Activated CD4-positive, alpha-beta T cell treated with anti-CD3 and anti-CD28 coated beads, Interleukin-2, amount 10 ng/mL, durations not matched to agents 24 days and 14 days (primary cell): ENCODE measurements at places on chromosomes 2 and 18. TPM values are rescaled to one million over a fixed set of nuclear protein-coding genes. Genes with fewer than 3 reads are reported as not detected.

DNA sequence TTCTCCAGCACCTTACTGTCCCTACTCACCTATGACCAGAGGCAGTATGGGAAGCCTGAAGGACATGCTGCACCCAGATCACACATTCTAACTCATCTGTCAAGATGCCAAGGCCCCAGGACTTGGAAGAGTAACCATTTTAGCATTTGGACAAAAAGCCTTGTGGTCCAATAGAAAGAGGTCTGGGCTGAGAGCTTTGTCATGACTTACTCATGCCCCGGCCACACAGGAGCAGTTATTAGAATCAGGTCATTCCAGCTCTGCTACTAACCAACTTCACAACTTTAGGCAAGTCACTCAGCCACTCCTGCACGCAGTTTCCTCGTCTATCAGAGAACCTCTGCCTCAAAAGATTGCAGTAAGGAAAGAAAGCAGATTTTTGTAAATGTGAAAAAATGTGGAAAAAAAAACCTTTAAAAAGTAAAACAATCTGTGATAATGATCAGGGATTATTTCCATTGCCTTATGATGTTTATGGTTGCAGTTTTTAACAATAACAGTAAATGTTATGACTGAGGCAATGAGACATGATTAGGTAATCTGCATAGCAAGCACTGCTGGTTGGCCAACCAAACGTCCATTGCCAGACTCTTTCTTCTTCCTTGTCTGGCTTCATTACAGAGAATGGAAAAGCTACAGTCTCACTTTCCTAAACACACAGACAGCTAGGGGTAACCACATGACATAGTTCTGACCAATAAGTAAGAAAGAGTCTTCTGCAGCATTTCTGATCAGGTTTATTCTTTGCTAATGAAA is 255.4 kb upstream of the CHAC2 start:
- no peaks in the 10 kb centered on the region for H3K27me3 ChIP-seq
- H3K27ac ChIP-seq: no peak overlapping the region
- DNase-seq: no peak
- no peaks in the 10 kb centered on the region for H3K4me1 ChIP-seq
- no peaks in the 10 kb centered on the region for H3K36me3 ChIP-seq

Gene NEURL3
- total RNA-seq: 1.0 and 1.2 TPM in 2 replicates

DNA sequence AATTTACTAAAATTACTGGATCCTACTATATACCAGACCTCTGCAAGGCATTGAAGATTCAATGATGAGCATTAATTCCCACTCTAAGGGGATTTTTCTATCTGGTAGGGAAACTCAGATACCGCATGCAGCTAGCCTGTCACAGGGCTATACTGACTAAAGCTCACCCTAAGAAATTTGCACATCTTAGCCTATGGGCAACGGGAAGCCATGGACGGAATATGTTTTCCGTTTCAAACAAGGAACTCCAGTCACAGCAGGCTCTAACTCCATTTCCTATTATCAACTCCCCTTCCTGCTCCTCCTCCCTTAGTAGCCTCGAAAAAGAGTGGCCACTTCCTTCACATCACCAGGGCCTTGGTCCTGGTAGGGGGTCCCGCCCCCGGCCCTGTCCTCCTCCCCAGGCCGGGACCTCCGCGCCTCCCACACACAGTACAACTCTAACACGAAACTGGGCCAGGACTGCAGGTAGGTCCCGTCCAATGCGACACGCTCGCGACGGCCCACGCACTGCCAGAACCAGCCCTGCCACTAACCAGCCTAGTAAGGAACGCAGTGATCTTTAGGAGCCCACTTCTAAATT is 659 bp upstream of the COX5B start:
- no peak for DNase-seq
- H3K27ac ChIP-seq: peak overlapping the region; percentile 96
- H3K36me3 ChIP-seq: peaks cover 28% of the 10 kb centered on the region
- H3K4me3 ChIP-seq: peak overlapping the region; percentile 94

GRCh38 chr2:62195421-62196277 is at the start of gene B3GNT2:
B3GNT2 (plus strand) TSS chr2:62196115; CDS start chr2:62222221, 26,106 bp downstream.
- peaks cover 7% of the 10 kb centered on the region for H3K36me3 ChIP-seq
- peak within 1 kb of the TSS; percentile 89 for H3K4me3 ChIP-seq
- peak within 1 kb of the TSS; percentile 92 for H3K27ac ChIP-seq
- H3K4me1 ChIP-seq: peaks cover 34% of the 10 kb centered on the region
- peak; percentile 94 for DNase-seq

DNA sequence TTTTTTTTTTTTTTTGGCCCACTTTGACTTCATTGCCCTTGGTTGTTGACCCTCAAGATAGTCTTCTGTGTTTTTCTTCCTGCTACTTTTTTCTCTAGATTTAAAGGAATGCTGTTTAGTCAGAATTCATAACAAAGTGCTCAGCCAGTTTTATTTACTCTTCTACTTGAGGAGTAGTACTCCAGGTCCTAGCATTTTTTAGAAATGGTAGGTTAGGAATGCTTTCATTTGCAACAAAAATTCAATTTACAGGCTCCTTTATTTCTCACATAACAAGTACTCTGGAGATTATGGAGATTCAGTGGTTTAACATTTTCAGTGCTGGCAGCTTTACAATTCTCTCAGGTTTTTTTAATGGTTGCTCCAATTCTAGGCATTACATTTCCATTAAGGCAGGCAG is 58.2 kb downstream of the KIAA1328 start:
- no peaks in the 10 kb centered on the region for H3K27me3 ChIP-seq
- H3K36me3 ChIP-seq: peaks cover 1% of the 10 kb centered on the region
- no peak overlapping the region for H3K4me3 ChIP-seq
- no peak for DNase-seq
- H3K4me1 ChIP-seq: peaks cover 4% of the 10 kb centered on the region

DNA sequence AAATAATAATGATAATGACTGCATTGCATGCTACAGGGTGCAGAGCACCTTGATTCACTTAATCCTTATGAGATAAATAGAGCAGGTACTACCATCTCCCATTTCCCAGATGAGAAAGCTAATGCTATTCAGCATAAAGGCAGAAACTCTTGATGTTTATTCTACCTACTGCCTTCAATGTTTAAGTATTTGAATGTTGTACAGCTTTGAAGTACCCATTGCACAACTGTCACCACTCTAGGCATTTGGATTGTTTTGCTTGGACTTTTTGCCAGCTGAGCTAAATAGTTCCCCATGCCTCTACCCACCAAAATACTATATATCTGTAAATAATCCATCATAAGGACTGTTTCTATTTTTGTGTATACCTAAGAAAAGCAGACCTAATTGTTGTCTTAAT is 7.7 kb upstream of the MXD1 start:
- H3K27ac ChIP-seq: no peak overlapping the region
- H3K27me3 ChIP-seq: no peaks in the 10 kb centered on the region
- peaks cover 19% of the 10 kb centered on the region for H3K4me1 ChIP-seq
- H3K4me3 ChIP-seq: no peak overlapping the region
- peak; percentile 40 for DNase-seq

DNA sequence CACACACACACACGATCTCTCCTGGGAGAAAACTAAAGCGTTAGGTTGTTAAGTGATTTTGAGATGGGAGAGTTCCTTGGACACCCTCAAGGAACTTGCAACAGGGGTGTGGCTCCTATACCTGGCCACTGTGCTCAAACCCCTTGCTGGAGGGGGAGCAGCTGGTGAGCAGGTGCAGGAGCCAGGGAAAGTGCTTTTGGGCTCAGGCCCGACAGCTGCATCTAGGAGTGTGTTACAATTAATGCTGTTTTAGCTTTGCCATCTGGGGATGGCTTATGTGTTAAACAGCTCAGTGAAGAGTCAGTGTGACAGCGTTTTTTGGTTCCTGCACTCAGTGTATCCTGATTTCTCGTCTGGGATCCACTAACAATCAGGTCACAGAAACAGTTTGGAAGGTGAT is 510.8 kb downstream of the TRIB2 start:
- no peaks in the 10 kb centered on the region for H3K4me1 ChIP-seq
- H3K27ac ChIP-seq: no peak overlapping the region
- no peak for DNase-seq
- H3K27me3 ChIP-seq: no peaks in the 10 kb centered on the region

DNA sequence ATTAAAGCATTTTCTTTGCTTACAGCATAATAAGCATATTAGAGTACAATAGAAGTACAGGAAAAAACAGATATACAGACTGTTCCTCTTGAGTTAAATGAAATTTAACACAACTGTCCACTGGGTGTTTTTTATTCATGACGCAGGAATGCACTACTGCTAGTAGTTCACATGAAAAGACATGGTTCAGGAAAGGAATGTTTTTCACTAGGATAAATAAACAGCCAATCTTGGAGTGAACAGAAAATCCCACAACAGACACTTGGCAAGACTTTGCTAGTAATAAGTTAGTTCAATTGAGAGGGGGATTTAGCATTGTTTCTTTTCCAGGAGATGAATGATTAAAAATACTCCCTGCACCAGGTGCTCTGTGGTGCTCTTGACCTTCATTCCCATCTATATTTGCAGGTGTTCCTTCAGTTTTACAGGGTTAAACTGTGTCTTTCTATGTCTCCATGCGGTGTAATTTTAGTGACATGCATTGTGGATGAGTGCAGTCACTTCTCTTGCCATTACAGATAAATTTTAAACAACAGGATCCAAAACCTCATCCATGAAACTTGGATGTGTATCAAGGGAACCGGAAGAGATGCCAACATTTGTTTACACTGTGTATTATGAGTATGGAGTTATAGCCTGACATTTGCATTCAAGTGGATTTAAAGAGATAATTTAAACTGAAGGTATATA is 796.6 kb downstream of the DSC3 start:
- no peaks in the 10 kb centered on the region for H3K27me3 ChIP-seq
- no peak overlapping the region for H3K27ac ChIP-seq
- H3K4me1 ChIP-seq: no peaks in the 10 kb centered on the region
- no peaks in the 10 kb centered on the region for H3K36me3 ChIP-seq

DNA sequence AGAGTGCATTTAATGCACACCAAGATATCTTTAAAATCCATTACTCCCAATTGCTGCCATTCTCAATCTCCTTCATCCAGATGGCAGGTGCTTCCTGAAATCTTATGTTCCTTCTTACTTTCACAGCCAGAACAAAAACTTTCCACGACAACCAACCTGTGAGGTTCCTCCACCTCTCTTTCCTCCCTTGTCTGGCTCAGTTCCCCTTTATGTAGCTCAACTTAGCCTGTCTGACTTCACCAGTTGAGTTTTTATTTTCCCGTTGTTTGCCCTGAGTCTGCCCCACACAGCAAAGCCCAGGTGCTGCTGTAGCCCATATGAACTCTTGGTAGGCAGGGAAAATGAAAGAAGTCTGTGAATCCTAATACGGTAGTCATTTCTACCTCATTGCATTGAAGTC is 112.5 kb downstream of the MREG start:
- H3K27me3 ChIP-seq: peaks cover 18% of the 10 kb centered on the region
- H3K27ac ChIP-seq: no peak overlapping the region

GRCh38 chr2:133266926-133267590 is 301.2 kb downstream of the NCKAP5 start:
- DNase-seq: no peak
- peaks cover 18% of the 10 kb centered on the region for H3K27me3 ChIP-seq
- no peaks in the 10 kb centered on the region for H3K36me3 ChIP-seq
- H3K4me1 ChIP-seq: no peaks in the 10 kb centered on the region
- H3K4me3 ChIP-seq: no peak overlapping the region

Gene LIPG
- total RNA-seq: 0.57 and 0.82 TPM in 2 replicates

Gene PRKAG3
- not detected in 2 replicates for total RNA-seq

Gene SULT1C4
- not detected in 2 replicates for total RNA-seq

- no peaks in the 10 kb centered on the region for H3K36me3 ChIP-seq
- H3K27ac ChIP-seq: no peak overlapping the region
- peaks cover 2% of the 10 kb centered on the region for H3K4me1 ChIP-seq
- no peaks in the 10 kb centered on the region for H3K27me3 ChIP-seq
- DNase-seq: no peak
- H3K4me3 ChIP-seq: no peak overlapping the region
These were observed 10.5 kb downstream of the CCDC88A start for GRCh38 chr2:55408918-55409868.

Gene ASPRV1
- 0.75 and 1.4 TPM in 2 replicates for total RNA-seq

- H3K36me3 ChIP-seq: no peaks in the 10 kb centered on the region
- no peaks in the 10 kb centered on the region for H3K27me3 ChIP-seq
- H3K27ac ChIP-seq: no peak overlapping the region
- DNase-seq: no peak
- no peak overlapping the region for H3K4me3 ChIP-seq
These were observed 190.0 kb downstream of the NAPG start for GRCh38 chr18:10715791-10716190.

DNA sequence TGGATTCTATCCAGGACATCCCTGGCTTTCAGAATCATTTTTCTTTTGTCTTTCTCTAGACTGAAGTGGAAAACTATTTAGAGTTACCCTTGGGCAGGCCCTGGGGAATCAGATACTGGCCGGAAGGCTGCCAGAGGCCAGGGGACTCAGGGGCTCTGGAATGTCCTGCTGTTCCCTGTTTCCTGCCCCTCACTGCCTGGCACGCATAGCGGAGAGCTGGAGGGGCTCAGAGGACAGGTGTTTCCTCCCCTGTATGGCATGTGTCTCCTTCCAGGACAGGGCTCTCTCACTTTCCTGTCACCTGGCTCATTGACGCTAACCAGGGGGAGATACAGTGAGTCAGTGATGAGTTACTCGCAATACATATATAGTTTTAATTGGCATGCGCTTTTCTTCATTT is 38.8 kb downstream of the DYSF start:
- H3K36me3 ChIP-seq: no peaks in the 10 kb centered on the region
- no peak overlapping the region for H3K4me3 ChIP-seq
- H3K27ac ChIP-seq: no peak overlapping the region
- H3K4me1 ChIP-seq: no peaks in the 10 kb centered on the region
- DNase-seq: no peak

GRCh38 chr2:120293096-120294007 is 40.7 kb downstream of the RALB start:
- peaks cover 51% of the 10 kb centered on the region for H3K4me1 ChIP-seq
- H3K36me3 ChIP-seq: peaks cover 67% of the 10 kb centered on the region
- H3K4me3 ChIP-seq: peak overlapping the region; percentile 4

DNA sequence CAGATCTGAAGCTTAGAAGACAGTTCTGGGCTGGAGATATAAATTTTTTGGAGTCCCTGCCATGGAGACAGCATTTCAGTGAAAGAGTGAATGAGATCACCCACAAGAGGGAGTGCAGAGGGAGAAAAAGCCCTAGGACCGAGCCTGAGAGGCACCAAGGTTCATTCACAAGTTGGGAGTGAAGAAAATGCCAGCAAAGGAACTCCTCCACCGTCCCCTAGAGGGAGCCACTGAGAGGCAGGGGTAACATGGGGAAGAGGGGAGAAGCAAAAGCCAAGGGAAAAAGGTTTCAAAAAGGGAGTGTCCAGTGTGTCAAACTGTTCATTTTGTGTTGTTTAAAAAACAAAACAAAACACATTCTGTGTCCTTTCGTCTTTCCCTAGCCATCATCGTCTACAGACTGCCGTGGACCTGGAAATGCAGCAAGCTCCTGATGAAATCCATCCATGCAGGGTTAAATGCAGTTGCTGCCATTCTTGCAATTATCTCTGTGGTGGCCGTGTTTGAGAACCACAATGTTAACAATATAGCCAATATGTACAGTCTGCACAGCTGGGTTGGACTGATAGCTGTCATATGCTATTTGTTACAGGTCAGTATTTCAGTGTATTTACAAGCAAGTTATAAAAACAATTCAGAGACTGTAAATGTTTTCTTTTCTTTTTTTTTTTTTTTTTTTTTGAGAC is 19.1 kb downstream of the CYBRD1 start:
- no peak overlapping the region for H3K27ac ChIP-seq
- H3K27me3 ChIP-seq: peaks cover 11% of the 10 kb centered on the region
- DNase-seq: peak; percentile 61
- H3K4me1 ChIP-seq: no peaks in the 10 kb centered on the region
